HTR-8/SVneo (cell line): ENCODE measurements at places on chromosomes 1 and 21.
A peak's percentile ranks its signal among the peaks of the same experiment; 100 is the strongest.

DNA sequence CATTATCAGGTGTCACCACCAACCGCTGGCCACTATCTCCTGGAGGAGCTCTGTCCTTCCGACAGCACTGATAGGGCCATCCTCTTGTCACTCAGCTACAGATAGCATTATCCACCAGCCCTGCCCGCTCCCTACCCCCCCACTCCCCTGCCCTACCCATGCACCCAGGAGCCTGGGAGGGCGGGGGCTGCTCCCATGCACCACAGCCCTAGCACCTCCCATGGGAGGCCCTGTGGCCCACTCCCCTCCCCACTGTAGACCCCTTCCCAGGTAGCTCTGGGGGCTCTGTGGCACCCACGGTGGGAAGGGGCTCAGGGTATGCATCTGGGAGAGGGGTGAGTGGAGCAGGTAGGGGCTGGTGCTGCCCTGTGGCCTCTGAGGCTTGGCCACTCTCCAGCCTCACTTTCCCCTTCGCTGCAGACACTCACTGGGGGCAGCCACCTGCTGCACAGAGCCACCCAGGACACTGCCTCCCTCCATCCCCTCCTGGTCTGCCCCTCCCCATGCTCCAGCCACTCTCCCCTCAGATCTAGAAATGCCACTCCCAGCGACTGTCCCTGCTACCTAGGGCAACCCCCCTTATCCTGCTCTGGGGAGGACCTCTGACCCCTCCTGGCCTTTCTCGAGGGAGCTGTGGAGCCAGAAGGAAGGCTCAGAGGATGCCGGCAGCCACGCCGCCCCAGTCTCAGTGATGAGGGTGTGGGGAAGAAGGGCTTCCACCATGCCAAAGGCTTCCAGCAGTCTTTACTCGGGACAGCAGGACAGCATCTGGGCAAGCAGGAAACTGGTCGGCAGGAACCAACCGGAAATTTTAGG, 58.5 kb downstream of the WNT9A start:
- DNase-seq = no peak

DNA sequence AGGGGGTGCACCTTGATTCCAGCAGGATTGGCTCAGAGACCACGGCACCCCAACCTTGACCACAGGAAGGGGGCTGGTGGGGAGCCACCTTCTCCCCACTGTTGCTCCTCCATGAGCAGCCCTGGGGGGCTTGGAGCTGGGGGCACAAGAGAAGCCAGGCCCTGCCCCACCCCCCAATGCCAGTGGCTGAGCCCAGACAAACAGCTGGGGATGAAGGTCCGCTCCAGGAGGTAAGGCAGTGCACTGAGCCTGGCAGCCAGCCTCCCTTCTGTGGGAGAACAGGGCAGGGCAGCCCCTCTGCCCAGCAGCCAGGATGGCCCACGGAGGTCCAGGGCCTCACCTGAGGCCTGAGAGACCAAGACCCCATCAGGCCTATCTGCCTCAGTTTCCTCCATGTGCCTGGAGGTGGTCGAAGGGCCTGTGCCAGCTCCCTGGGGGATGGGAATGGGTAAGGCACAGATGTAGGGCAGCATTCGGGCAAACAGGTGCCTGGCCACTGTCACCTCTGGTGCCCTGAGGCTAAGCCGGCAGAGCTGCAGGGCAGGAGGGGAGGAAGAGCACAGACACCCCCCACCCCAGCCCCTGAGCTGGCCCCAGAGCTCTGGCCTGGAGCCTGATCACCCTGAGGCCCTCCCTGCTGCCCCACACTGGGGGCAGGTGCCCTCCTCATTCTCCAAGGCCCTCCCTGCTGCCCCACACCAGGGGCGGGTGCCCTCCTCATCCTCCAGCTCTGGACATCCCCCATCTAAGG, 7.1 kb downstream of the ITGB2 start:
- DNase-seq = no peak

- DNase-seq = no peak
These were observed 392 bp upstream of the DMRTA2 start for GRCh38 chr1:50423670-50424000.

GRCh38 chr1:34705077-34705476, 49.8 kb upstream of the GJB5 start:
- DNase-seq = no peak

DNA sequence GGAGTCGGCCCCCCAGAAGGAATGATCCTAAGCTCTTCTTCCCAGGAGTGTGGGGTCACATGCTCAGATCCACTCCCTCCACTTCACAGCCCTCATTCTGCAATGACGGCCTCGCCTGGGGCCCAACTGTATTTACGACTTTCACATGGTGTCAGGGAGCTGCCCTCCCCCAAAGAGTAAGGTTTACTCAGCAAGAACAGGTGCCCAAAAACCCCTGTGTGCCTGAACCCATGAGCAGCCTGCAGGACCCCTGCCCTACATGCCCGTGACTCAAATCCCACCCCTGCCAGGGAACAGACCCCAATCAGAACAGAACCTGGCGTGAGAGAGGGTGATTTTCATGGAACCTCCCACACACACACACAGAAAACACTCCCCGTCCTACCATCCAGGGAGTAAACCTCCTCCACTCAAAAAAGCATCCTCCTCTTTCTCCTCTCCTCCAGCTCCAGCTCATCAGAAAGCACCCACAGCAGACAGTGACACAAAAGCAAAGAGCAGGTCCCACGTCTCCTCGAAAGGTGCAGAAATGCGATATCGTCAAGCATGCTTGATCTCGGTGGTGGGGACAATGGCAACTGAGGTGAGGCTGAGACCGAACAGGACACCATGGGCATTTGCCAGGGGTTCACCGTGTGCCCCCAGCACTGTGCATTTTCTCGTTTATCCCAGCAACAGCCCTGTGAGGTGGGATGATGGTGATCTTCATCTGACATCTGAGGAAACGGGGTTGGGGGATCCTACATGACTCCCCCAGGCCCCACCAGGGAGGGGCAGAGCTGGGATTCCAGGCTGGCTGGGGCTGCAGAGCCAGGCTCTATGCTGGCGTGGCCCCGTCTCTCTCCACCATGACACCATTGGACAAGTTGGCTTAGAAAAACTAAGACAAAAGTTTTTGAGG, 397.9 kb downstream of the NPHP4 start:
- DNase-seq = no peak

DNA sequence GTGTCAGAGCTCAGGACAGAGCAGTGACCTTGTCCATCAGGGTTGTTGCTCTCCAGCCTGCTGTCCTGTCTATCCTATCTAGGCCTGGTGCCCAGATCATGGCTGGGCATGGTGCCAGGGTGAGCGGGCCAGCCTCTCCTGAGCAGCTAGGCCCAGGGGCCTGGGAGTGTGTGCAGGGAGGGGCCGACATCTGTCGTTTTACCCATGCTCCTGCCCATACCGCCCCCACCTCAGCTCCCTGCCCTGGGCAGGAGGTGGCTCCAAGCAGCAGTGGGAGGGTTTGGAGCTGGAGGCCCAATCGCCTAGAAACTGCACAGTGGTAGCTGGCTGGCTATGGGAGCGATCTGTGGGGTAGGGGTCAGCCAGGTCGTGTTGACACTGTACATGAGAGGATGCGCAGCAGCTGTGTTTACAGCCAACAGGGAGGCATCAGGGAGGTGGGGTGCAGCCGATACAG, 6.5 kb downstream of the INSRR start:
- DNase-seq = peak; percentile 37

DNA sequence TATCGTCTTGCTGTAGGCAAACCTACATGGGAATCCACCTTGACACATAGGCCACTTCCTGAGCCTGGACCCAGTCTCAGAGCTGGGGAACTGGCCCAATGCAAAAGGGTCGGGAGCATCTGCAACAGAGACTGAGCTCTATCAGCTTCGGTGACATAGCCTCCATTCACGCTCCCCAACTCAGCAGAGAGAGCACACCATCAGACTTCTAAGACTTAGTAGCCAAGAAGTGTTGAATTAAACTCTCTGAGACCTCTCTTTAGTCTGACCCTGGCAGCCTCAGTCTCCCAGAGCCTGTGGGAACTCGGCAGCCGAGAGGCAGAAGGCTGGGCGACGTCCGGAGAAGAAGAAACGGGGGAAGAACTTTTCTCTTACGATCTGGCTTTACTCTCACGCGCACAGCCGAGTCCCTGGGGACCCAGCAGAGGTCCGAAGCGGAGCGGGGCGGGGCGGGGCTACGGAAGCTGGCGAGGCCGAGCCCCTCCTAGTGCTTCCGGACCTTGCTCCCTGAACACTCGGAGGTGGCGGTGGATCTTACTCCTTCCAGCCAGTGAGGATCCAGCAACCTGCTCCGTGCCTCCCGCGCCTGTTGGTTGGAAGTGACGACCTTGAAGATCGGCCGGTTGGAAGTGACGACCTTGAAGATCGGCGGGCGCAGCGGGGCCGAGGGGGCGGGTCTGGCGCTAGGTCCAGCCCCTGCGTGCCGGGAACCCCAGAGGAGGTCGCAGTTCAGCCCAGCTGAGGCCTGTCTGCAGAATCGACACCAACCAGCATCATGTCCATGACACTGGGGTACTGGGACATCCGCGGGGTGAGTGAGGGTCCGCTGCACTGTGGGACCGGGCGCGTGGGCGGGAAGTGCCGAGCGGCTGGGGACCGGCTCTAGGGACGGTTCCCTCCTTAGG, at the start of gene GSTM4:
Gene GSTM4 (plus strand): TSS at position 485 of the 905 bp plus-strand sequence. CDS start 291 bp downstream, at position 776.
- peak; percentile 62 for DNase-seq

DNA sequence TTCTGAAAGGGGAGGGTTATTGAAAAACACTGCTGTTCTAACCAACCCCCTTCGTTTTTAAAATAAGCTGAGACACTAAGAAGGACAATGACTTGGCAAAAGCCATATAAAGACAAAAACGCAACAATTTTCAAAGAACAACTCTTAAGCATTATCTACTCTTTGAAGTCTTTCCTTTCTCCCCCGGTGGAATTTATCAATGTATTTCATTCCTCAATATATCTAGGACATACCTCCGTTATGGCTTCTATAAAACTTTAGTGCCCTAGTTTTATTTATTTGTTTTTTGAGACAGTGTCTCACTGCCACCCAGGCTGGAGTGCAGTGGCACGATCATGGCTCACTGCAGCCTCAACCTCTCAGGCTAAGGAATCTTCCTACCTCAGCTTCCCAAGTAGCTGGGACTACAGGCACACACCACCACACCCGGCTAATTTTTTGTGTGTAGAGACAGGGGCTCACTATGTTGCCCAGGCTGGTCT, 3.2 kb downstream of the NRDC start:
- no peak for DNase-seq

DNA sequence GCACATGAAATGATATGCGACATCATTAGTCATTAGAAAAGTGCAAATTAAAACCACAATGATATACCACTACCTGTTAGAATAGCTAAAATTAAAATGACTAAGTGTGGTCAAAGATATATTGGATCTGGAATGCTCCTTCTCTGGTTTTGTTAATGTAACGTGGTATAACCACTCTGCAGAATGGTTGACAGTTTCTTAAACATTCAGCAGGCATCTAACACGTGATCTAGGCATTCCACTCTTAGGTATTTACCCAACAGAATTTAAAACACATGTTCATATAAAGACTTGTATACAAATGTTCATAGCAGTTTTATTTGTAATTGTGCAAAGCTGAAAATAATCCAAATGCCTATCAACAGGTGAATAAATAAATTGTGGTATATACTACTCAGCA, 165.0 kb upstream of the PLXNA2 start:
- DNase-seq = no peak

DNA sequence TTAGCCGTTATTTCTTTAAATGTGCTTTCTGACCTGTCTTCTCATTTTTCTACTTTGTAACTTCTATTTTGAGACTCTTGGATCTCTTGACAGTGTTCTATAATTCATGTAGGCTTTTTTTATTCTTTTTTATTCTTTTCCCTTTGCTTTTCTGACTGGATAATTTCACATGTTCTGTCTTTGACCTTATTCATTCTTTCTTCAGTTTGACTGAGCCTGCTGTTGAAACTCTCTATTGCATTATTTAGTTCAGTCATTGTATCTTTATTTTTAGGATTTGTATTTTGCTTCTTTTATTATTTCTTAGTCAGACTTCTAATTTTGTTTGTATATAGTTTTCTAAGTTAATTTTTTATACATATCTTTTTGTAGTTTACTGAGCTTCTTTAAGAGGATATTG, 66.1 kb downstream of the DNAH14 start:
- DNase-seq = no peak
